CD4-positive, alpha-beta T cell treated with Interleukin-21 for 1 hour (primary cell): ENCODE measurements at places on chromosomes 6 and 20.

DNA sequence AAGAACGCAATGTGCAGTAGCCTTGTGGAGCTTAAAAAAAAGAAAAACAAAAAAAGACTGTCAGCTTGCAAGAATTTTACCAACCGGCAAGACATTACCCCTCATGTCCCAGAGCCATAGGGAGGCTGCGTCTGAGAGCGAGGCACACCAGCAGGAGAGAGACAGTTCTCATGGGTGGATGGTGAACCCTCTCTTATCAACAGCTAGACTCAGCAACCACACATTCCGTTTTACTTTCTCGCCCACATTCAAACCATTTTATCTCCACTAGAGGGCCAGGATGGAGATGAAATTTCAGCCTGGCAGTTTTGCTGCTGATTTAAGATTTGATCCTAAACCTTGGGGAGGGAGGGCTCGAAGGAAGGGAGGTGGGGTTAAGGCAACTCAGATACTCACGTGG lies 247.0 kb downstream of the ATXN1 start:
- DNase-seq = peak; percentile 66

DNA sequence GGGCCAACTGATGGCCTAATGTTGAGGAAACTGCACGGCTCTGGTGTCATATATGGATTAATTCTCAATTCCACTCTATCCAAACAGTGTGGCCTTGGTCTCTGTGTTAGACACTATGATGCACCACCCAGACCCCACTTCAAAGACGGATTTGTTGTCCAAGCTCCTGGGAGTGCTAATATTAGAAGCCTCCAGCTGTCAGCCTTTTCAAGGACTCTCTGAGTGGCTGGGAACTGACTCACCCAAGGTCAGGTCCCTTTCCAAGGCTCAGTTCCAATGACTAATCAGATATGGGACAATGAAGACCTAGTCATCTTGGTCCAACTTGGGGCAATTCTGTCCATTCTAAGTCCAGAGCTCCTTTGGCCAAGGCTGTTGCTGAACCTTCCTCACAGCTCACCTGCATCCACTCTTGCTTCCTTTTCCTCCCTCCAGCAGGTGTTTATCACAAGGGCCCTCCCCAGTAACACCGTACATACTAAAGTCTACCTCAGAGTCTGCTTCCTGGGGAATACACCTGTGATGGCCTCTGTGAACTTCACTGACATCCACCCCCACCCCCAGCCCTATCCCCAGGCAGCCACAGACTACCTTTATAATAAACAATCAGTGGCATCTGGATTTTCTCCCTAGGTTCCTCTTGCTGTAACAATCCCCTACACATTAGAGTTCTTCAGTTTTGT lies 7.2 kb upstream of the IL20RA start:
- DNase-seq = no peak

- DNase-seq = no peak
Measured at GRCh38 chr6:15434823-15435380, 189.0 kb downstream of the JARID2 start.

GRCh38 chr6:107517274-107517673 lies 27.4 kb downstream of the SOBP start:
- DNase-seq = no peak

GRCh38 chr6:10403385-10404106 lies 11.3 kb downstream of the TFAP2A start:
- DNase-seq = no peak

GRCh38 chr6:10412461-10413261 lies 2.2 kb downstream of the TFAP2A start:
- no peak for DNase-seq

GRCh38 chr6:8436966-8437365 lies 1.6 kb upstream of the SLC35B3 start:
- DNase-seq = no peak

DNA sequence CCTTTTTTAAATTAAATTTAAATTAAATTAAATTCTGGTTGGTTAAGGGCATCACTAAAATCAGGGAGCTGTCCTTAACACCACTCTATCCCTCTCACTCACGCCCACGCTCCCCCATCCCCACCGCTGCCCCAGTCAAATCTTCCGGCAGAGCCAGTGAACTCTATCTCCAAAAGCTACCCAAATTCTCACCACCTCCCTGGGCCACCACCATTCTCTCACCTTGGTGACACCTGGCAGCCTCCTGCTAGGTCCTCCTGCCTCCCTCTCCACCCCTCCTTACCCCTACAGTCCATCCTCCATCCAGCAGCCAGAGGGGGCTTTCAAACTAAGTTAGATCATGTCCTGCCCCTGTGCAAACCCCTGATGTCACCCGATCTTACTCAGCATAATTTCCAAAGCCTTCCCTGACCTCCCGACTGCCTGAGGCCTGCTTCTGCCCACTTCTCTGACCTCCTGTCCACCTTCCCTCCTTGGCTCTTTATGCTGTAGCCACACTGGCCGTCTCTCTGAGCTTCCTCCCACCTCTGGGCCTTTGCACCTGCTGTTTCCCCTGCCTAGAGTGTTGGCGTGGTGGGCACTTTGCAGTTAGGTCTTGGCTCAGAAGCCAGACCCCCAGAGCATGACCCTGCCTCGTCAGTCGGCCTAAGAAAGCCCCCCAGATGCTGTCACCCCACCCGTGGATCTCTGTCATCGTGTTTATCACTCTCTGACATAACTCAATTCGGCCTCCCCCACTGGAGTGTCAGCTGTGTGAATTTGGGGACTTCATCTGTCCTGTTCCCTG lies 24.7 kb downstream of the PTGIS start:
- DNase-seq = no peak

GRCh38 chr20:22775671-22776139 lies 191.3 kb upstream of the FOXA2 start:
- DNase-seq = no peak

- DNase-seq = peak; percentile 13
Measured at GRCh38 chr20:38152621-38153221, 12.3 kb downstream of the TGM2 start.

DNA sequence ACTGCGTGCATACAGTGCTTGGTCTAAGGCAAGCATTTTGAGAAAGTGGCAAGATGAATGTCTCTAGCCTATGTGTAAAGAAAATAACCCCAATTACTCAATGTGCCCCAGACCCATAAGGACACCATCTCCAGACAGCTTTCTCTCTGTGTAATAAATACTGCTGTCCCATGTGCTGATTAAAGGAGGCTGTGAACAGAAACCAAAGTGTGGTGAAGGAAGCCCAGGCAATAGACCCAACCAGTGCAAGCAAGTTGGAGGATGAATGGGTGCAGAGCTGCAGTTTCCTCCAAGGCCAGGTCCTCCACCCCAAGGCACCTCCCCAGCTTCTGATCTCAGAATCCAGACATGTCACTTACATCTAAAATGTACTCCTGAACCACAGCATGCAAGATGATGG lies 60.6 kb downstream of the TRAM2 start:
- DNase-seq = no peak

- no peak for DNase-seq
Measured at GRCh38 chr6:141426400-141426980, 706.2 kb upstream of the GJE1 start.

DNA sequence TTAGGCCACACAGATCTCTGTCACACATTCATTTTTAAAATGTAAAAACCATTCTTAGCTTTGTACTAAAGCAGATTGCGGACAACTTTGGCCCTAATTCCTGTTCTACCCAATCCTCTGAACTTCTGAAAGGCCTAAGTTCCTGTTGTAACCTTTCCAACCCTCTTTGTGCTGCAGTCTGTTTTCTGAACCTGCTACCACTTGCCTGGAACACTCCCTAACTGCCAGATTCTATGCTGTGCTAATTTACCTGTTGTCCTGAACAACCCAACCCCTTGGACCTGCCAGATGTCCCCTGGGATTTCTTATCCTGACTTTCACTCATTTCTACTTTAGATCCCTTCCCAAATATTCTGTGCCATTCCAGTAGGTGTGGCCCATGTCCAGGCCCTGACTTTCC lies 398.7 kb downstream of the ZFAND3 start:
- no peak for DNase-seq

DNA sequence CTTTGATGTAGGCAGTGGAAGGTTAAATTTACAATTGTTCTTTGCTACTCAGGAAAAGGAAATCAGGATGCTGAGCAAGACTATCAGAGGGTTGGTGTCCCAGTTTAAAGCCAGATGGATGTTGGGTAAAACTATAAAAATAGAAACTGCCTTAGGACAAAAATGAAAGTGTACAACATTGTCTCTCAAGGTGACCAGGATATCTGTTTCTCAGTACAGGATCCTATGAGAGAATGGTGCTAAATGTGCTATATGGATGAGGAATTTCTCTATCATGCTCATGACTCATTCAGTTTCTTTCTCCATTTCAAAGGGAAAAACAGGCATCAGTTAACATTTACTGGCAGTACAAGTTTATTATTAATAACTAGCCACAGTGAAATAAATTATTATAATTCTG lies 534.2 kb upstream of the GJE1 start:
- DNase-seq = no peak

- no peak for DNase-seq
Measured at GRCh38 chr6:144957236-144957937, 672.3 kb downstream of the UTRN start.

DNA sequence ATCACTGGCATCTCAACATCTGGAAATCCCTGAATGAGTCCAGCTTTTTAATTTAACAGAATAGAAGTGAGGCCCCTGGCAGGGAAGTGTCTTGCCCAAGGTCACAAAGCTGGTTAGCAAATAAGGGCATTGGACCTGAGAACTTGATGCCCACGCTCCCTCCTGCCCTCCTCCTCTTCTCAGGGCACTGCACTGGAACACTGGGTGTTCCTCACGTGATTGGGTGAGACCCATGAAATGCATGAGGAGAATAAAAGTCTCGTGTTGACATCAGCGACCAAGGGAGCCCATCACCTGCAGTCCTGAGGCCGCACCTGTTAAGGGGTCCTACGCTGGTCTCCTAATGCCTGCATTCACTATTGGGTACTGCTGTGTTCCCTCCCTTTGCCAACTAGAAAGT lies 7.4 kb downstream of the FAM50B start:
- no peak for DNase-seq

DNA sequence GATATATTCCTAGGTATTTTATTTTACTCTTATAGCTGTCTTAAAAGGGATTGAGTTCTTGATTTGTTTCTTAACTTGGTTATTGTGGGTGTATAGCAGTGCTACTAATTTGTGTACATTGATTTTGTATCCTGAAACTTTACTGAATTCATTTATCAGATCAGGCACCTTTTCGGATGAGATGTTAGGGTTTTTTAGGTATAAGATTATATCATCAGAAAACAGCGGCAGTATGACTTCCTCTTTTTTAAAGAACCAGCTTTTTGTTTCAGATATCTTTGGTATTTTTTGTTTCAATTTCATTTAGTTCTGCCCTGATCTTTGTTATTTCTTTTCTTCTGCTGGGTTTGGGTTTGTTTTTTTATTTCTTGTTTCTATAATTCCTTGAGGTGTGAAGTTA lies 382.4 kb upstream of the ADGRB3 start:
- DNase-seq = no peak

DNA sequence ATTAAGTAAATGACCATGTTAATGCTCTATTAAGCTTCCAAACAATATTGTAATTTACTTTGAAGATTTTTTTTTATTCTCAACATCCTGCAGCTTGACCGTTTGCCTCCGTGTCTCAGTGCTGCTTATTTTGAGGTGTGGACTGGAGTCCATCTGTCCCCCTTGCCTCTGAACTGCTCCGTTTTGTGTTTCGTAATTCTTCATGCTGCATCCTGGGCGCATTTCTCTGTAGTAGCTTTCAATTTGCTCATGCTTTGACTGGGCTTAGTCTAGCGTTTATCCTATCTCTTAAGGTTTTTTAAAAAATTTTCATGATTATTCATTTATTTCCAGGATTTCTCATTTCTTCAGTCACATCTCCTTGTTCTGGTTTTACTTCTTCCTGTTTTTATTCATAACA lies 37.8 kb downstream of the PTPN1 start:
- DNase-seq = no peak

GRCh38 chr20:26216025-26216424 lies 519.4 kb upstream of the ZNF337 start:
- no peak for DNase-seq

- DNase-seq = no peak
Measured at GRCh38 chr6:11542863-11543262, 5.3 kb downstream of the TMEM170B start.

DNA sequence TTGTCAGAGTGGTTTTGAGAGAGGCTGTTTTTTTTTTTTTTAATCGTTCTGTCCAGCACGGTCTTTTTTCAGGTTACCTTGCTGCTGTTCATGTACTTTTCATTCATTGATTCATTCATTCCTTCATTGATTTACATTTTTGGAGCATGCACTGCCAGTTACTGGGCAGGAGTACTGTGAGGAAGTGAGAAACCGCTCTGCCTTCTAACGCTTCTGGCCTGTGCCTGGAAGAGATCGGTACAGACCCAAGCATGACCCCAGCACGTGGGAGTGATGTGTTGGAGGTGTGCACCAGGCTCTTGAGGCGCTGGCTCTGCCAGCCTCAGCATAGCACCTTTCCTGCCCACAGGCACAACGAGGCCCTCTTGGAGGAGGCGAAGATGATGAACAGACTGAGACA lies 9.1 kb downstream of the RIPK1 start:
- DNase-seq = no peak

DNA sequence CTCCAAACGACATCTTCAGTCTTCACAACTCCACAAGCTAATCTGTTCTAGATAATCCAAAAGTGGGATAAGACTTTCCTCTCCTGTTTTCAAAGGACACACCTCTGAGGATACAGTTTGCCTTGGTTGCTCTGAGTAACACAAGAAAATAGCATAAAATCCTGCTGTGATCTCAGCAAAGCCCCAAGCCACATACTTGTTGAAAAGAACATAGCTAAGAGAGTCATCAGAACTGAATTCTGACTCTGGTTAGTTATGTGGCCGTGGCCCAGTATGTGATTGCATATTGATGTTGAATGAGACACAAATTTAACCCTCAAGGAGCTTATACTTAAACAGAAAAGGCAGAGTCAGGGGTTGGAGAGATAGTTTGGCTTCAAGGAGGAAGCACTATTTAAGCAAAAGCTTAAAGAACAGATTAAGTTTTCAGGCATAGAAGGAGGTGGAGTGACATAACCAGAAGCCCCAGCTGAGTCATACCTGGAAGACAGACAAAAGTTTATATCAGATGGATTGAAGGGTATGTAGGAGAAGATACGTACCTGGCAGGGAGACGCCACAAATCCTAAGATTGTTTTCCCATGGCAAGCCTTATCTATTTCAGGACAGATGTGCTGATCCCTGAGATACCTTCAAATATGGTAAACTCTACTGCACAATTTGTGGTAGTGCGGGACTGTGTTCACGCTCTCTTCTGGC lies 41.2 kb downstream of the OPN5 start:
- DNase-seq = no peak

GRCh38 chr6:19452495-19452894 lies 384.7 kb upstream of the ID4 start:
- DNase-seq = no peak

DNA sequence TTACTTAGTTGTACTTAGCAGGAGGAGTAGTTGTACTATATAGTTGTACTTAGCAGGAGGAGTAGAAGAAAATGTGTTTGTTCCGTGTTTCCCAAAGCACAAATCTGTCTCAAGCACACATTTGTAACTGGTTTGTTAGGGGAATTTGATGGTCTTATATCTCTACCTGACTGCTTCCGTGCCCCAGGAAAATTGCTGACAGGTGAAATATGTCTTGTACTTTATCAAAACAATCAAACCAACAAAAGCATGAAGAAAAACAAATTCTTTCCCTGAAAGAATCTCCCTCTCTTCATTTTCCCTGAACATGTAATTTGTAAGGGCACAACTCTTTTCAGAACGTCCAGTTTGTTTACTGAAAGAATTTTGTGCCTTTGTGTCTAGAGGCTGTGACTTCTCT lies 106.6 kb upstream of the RGS17 start:
- DNase-seq = no peak
